ENCODE measurements at places on chromosomes 4 and X.

DNA sequence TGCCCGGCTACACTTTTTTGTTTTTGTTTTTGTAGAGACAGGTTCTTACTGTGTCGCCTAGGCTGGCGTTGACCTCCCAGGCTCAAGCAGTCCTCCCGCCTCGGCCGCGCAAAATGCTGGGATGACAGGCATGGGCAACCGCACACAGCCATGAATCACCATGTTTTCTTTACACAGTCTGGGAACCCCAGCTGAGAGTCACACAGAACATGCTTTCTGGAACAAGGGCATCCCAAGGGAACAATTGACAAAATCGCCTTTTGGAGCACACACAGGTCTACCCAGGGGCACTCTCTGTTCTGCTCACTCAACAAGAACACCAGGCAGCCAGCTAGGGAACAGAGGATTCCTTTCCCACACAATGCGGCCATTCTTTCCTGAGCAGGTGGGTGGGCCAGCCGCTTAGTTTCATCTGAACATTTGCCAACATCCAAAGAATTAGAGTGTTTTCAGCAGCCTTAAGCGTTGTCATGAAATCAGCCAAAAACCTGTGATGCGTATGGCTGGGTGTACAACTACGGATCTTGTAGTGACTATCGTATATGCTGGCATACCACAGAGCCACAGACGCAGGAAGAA is 15.7 kb downstream of the PRKX start:
- DNase-seq = no peak

- DNase-seq = no peak
These were observed 1662.1 kb upstream of the TENM3 start for GRCh38 chr4:180581061-180581460.

DNA sequence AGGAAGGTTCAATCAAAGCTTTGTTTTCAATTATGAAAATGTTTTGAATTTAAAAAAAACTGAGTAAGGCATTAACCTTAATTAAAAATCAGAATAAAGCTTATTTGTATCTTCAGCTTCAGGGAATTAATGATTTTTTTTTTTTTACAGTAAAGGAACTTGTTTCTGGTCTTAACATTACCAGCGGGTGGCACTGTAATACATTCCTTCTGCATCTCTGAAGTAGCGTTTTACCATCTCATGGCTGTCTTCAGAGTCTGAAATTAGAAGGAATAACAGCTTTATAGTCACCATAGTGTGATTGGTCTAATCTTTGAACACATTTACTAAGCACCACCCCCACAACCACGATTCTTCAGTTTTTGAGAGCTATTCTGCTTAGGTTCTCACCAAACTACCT is 102.6 kb downstream of the IL1RAPL2 start:
- no peak for DNase-seq

- no peak for DNase-seq
These were observed 105.6 kb downstream of the SLC4A4 start for GRCh38 chr4:71444395-71444794.

DNA sequence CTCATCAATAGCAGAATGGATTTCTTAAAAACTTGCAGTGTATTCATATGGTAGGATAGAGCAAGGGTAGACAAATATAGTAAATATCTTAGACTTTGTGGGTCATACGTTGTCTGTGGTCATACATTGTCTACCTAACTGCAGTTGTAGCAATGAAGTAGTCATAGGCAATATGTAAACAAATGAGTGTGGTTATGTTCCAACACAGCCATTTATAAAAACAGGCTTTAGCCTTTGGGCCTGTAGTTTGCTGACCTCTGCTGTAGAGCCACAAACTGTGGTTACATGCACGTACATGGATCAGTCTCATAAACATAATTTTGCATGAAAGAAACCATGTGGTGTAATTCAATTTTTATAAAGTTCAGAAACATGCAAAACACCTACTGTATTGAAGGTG is 98.9 kb downstream of the LARP1B start:
- DNase-seq = no peak

DNA sequence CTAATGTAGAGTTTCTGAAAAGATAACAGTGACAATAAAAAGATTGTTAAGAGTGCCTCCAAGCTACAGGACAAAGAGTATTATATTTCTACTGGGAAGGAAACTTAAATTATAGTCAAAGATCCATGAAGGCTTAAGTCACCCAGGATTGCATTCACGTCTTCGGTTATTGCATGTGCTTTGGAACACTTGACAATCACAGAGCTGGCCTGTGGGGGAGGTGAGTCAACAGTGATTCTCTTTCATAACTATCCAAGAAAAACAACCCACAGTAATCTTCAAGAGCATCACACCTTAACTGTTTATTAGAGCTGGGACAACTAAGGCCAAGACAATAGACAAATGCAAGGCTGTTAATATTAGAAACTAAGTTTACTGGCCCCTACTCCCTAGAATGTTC is 40.3 kb downstream of the PDGFC start:
- DNase-seq = no peak

DNA sequence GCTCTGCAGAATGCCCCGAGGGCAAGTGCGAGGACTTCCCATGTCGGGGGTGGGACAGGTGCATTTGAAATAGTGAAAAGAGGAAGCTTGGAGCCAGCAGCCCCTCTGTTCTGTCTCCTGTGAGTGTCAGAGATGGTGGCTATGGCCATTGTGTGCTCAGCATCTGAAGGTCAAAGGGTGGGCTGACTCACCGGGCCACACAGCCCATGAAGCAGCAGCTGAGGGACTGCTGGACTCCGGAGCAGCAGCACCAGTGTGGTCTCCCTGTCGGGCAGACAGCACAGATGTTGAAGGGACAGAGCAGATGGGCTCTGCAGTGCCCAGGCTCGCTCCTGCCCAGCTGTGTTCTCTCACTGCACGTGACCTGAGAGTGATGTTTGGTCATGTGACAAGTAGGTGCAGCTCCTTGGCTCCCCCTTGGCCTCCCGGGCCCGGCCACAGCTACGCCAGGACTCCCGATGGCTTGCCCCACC is 53.5 kb downstream of the TBC1D14 start:
- no peak for DNase-seq

DNA sequence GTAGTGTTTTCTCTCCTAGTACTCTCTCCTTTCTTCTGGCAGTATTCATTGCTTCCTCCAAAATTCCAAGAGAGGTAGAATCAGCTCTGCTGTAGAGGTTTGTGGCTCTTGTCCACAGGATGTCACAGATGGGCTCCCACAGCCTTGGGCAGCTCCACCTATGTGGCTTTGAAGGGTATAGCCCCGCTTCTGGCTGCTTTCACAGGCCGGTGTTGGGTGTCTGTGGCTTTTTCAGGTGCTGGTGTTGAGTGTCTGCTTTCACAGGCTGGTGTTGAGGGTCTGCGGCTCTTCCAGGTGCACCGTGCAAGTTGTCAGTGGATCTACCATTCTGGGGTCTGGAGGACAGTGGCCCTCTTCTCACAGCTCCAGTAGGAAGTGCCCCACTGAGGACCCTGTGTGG is 7.9 kb upstream of the AADAT start:
- DNase-seq = no peak

DNA sequence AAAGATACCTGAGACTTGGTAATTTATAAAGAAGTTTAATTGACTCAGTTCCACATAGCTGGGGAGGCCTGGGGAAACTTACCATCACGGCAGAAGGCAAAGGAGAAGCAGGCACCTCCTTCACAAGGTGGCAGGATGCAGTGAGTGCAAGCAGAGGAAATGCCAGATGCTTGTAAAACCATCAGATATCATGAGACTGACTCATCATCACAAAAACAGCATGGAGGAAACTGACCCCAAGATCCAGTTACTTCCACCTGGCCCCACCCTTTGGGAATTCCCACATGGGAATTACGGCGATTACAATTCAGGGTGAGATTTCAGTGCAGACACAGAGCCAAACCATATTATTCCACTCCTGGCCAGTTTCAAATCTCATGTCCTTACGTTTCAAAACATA is 514.7 kb upstream of the SPANXN1 start:
- DNase-seq = no peak

DNA sequence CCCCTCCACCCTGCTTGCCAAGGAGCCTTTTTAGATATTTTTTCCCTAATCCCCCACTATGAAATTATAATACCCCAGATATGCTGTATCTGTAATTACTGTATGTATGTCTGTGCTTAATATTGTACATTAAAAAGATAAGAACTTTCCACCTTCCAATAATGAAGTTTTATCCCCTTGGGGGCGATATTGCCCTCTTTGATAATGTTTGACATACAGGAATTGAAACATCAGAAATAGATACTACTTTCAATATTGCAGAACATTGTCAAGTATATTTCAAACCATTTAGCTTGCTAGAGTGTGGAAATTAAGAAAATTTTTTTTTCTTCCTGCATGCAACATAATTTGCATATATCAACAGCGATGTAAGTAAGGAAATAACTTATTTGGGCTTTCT is 58.9 kb downstream of the NAF1 start:
- DNase-seq = peak; percentile 9

GRCh38 chr4:173531086-173531965 is 1.3 kb upstream of the HAND2 start:
- DNase-seq = no peak

GRCh38 chrX:10190367-10190766 is 33.6 kb downstream of the CLCN4 start:
- no peak for DNase-seq

GRCh38 chr4:186878203-186878776 is 154.6 kb upstream of the FAT1 start:
- no peak for DNase-seq
